ENCODE measurements at places on chromosomes 1 and 21.

- no peak for DNase-seq
These were observed 18.3 kb upstream of the LRP8 start for GRCh38 chr1:53345996-53346813.

DNA sequence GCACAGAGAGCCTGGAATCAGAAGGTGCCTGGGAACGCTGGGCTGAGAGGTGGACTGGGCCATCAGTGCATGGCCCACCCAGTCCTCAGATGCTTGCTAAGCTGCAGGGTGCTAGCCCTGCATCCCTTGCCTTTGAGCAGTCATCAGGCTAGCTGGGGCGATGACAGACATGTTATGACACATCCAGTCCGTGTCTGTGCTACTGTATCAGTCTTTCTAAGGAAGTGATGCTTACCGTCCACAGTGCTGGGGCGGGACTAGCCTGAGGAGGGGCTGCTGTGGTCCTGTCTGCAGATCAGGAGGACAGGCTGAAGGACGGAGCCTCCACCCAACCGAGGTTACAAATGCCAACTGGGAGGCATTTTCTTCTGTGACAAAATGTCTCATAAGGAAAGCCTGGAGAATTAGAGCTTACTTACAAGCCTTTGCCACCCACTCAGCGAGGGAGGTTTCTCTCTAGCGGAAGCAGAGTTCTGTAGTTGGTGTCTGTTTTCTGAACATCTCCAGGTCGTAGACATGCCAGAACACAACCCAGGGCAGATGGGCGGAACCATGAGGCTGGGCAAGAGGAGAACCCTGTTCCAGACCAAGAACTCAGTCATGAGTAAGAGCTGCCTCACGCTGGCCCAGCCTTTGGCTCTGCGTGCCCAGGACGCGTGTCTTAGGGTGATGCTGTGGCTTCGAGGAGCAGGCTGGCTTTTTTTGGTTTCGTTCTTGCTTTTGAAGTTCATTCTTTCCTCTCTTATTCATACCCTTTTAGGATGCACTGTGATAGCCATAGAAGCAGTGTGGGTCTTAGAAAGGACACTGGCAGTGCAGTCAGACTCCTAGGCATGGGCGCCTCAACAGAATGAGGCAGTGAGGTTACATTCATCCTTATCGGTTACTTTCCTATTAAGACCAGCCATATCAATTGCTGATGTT lies 14.3 kb downstream of the SLFNL1 start:
- DNase-seq: no peak

DNA sequence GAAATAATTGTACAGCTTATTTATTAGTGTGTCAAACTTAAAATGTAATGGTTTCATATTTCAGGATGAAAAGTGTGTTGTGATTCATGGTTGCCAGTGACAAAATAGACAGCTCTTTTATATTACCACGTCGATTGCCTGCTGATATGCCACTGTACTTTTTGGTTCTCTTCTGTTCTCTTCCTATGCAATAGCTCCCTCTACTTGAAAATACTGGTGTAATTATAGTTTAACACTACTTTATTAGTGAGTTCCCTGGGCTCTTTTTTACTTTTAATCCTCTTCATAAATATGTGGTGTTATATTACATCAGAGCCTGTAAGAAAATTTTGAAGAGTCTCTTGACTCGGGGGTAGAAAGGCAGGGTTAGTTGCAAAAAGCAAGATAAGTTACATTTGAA lies 111.3 kb downstream of the PATJ start:
- DNase-seq: no peak

- peak; percentile 66 for DNase-seq
These were observed at the start of gene SAMSN1 for GRCh38 chr21:14545906-14546480. TSS of gene SAMSN1 (minus strand) at chr21:14546315. CDS start at chr21:14546261, 54 bp downstream.

DNA sequence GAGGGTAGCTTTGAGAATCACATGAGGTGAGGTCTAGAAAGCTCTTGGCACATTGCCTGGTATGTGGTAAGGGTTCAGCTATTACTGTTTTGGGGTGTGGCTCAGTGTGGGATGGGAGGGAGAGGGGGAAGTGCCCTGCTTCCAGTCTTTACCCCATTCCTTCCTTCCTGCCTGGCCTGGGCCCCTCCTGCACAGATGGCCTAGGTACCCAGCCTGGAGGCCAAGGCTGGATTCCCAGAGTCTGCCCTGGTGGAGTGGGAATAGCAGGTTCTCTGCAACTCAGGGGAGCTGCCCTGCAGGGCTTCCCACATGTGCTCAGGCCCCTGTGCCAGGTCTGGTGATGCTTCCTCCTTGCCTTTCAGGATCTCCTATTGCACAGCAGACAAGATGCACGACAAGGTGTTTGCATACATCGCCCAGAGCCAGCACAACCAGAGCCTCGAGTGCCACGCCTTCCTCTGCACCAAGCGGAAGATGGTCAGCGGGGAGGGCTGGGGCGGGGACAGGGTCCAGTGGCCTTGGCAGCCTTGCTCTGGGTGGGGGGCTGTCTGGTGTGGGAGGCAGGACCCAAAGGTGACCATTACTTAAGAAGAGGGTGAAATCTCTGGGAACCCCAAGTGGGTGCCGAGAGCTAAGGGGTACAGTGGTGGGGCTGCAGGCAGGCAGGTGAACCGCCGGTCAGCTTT lies 13.5 kb downstream of the LDLRAP1 start:
- DNase-seq: no peak

- DNase-seq: no peak
These were observed 395.4 kb downstream of the MATN1 start for GRCh38 chr1:30328100-30328370.

GRCh38 chr1:13725714-13726175 lies 25.8 kb downstream of the PRDM2 start:
- peak; percentile 29 for DNase-seq
